ENCODE measurements at places on chromosomes 1 and 21.

GRCh38 chr1:169563650-169564049 is 22.6 kb downstream of the F5 start:
- DNase-seq = no peak

DNA sequence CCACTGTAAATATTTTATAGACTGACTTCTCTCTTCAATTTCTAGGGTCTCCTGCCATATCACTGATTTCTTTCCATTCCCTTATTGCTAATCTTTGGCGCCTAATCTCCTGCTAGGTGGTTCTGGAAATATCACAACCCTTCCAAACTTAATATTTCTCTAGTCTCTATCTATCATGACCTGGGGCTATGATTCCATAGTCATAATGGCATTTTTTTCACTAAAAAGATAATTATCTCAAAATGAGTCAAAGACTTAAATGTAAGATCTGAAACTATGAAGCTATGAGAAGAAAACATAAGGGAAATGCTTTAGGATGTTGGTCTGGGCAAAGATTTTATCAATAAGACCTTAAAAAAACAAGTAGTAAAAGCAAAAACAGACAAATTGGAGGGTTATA is 74.2 kb downstream of the LEPR start:
- no peak for DNase-seq

DNA sequence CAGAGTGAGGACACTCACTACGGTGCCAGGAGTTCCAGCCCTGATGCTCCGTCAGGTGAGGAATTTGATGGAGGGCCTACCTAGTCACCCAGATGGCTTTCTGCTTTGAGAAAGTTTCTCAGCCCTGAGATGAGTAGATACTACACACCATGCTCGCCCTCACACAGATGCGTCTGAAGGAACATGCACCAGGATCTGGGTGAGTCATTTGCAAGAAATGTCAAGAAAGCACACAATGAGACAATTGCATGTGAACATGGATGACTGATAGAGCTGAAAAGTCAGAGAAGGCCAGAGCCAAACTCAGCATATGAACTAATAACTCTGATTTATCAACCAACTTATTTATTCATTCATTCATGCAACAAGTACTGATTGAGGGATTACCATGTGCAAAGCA is 483.9 kb downstream of the OMA1 start:
- DNase-seq = no peak

GRCh38 chr1:36947384-36947783 is 86.9 kb downstream of the GRIK3 start:
- no peak for DNase-seq

- DNase-seq = no peak
Measured at GRCh38 chr1:185857442-185857841, 123.3 kb downstream of the HMCN1 start.

- no peak for DNase-seq
Measured at GRCh38 chr1:65717815-65718454, 74.8 kb upstream of the PDE4B start.

- no peak for DNase-seq
Measured at GRCh38 chr1:55244476-55245099, 29.4 kb upstream of the USP24 start.

GRCh38 chr1:168732736-168733135 is 3.7 kb upstream of the DPT start:
- DNase-seq = no peak

DNA sequence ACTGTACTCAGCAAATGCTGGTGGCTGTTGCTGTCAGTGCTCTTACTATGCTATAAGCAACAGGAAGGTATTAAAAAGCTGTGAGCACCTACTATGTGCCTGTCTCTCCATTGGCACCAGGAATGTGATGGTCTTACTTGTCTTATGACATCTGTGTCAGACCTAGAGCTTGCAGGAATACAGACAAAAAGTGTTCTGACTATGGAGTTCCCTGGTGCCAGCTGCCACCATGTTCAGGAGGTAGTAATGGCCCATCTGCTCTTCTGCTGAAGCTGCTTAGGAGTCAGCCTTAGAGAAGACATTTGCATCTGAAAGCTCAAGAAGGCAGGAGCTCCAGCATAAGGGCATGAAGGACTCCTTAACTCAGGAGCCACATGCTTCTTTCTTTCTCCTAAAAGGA is 52.3 kb downstream of the MAB21L3 start:
- no peak for DNase-seq

DNA sequence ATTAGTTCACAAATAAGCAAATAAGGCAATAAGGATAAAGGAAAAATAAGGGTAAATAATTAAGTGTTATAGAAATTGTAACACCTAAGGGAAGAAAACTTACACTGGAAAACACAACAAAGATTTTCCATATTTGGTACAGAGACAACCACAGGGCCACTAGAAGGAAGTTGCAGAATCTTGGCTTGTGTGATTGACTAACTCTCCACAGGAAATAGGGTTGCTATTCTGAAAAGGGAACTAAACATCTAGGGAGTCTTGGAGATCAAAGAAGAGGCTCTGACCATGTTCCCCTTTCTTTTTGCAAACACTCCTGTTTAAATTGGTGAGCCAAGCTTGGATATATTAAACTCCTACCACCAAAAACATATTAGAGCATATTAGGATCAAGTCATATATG is 59.1 kb downstream of the APCS start:
- no peak for DNase-seq

DNA sequence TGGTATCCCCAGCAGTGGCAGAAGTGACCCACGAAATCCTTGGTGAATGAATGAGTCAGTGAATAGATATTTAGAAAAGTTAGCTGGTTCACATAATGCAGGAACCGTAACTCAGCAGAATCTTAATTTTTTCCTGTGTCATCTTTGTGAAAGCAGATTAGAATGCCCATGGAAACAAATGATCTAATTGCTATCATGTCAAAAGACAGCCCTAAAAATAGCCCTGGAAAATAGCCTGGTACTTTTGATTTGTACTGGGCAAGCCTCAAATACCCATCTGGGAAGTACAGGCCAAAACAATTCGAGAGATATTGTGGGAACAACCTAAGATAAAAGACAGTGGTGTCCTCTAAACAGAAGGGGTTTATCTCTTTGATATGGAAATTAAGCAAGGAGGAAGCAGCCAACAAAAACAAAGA is 21.1 kb downstream of the FYB2 start:
- no peak for DNase-seq

- DNase-seq = no peak
Measured at GRCh38 chr1:89605692-89606091, 27.2 kb upstream of the LRRC8C start.

DNA sequence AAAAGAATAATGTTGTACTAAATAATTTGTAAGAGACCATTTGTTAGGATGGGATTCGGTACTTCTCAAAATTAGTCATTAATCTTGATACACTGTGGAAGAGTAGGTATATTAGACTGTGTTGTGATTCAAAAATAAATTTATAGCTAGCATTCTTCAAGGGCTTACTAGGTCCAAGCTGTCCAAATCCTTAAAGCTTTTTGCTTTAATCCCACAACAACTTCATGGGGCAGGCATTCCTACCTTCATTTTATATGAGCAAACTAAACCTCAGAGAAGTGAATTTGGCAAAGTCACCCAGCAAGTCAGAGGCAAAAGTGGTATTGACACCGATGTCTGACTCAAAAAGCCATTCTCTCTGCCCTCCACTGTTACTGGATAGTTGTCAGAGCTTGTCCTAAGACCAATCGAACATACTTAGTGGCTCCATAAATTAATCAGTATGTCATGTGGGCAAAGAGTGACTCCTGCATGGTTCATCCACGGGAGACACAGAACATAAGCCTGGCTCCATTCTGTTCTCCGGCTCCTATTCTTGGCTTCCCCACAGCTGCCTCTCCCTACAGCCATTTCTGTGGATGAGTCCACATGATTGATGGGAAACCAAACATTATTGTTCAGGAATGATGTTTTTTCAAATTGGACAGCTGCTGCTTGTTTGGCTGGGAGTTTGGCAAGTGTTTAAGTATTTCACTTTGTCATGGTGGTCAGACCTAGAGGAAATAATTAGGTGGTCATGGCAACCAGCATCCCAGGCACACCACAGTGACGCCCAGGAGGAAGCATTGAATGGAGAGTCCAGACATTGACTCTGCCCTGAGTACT is 133.4 kb upstream of the FGGY start:
- no peak for DNase-seq

GRCh38 chr1:11784993-11785769 is 20.6 kb downstream of the MTHFR start:
- DNase-seq = peak; percentile 69

GRCh38 chr1:117359561-117360289 is 7.5 kb upstream of the MAN1A2 start:
- DNase-seq = no peak

- DNase-seq = no peak
Measured at GRCh38 chr1:33502726-33503125, 30.3 kb downstream of the ZSCAN20 start.

- DNase-seq = no peak
Measured at GRCh38 chr21:45001134-45002095, 61.6 kb downstream of the SLX9 start.

DNA sequence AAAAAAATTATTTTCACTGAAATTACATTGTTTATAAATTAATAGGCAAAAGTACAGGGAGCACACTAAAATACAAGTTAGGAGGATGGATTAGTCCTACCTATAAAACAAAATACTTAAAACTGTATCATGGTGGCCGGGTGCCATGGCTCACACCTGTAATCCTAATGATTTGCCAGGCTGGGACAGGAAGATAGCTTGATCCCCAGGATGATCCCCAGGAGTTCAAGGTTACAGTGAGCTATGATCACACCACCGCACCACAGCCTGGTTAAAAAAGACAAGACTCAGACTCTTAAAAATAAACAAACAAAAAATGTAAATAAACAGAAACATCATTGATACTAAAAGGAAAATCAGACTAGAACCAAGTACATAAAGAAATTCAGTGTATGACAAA is 53.5 kb downstream of the ASH1L start:
- DNase-seq = no peak

- DNase-seq = no peak
Measured at GRCh38 chr1:16019644-16020277, 1.9 kb upstream of the HSPB7 start.

DNA sequence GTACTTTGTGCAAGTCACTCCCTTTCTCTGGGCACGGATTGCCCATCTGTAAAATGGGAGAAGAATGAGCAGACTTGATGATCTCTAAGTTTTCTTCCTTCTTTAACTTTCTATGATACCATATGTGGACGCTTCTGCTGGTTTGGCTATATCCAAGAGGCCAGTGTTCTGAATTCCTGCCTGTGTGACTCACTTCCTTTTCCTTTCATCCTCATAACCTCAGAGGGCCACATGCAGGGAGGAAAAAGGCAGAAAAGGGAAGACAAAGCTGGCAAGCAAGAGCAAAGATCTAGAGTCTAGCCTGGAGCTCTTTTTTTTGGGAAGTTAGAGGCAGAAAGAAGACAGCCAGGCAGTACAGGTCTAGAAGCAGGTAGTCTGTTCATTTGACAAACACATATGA is 151.2 kb downstream of the OMA1 start:
- DNase-seq = no peak

- DNase-seq = no peak
Measured at GRCh38 chr1:88700425-88701013, 16.4 kb downstream of the PKN2 start.

GRCh38 chr1:6603238-6603914 is 707 bp upstream of the KLHL21 start:
- peak; percentile 72 for DNase-seq

GRCh38 chr1:234502785-234503184 is 23.8 kb upstream of the TARBP1 start:
- no peak for DNase-seq

- no peak for DNase-seq
Measured at GRCh38 chr1:116983112-116983511, 18.4 kb upstream of the CD101 start.
